ENCODE measurements at places on chromosomes 2 and 18.
A peak's percentile ranks its signal among the peaks of the same experiment; 100 is the strongest.

DNA sequence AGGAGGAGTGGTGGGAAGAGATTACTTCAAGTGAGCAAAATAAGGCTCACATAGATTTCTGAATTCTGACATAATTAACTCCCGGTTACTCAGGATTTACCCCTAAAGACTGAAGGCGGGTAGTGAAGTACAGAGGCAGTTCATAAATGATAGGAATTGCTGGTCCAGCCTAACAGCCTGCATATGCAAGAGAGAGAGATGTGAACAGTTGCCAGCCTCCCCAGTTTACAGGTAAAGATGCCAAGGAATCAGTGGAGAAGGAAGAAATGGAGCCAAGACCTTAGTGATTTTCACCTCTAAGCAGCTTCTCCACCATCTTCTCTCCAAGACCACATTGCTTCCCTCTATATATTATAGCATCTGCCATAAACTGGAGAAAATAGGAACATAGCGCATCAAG, 91.8 kb upstream of the THUMPD2 start:
- DNase-seq = no peak

- DNase-seq = no peak
These were observed 409.2 kb upstream of the HS6ST1 start for GRCh38 chr2:128727914-128728313.

DNA sequence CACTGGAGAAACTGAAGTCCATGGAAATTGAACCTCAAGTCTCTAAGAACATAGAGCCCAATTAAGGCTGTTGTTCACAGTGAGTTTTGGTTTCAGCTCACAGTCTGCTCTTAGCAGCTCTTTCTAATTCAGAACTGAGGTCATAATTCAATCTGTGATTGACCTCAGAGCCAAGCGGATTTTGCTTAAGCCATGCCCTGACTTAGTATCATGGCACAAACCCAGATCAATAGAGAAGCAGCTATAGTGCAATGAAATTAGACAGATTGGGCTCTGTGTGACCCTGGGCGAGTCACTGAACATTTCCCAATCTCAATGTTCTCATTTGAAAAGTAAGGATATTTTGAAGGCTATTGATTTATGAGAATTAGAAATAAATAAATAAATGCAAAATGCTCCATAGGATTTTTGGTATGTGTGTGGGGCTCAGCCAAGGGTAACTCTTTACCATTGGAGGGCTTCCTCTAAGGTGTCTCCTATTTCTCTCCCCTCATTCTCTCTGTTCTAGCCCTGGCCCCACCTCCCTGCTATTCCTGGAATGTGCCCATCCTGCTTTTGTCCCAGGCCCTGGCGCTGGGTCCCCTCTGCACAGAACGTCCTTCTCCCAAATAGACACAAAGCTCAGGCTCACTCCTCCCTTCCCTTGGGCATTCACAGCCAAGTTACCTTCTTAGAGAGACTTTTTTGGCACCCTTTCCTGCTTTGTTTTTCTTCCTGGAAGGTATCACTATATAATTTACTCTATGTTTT, 239.6 kb downstream of the LPIN1 start:
- no peak for DNase-seq

GRCh38 chr2:237616734-237617586, 10.4 kb upstream of the LRRFIP1 start:
- no peak for DNase-seq

DNA sequence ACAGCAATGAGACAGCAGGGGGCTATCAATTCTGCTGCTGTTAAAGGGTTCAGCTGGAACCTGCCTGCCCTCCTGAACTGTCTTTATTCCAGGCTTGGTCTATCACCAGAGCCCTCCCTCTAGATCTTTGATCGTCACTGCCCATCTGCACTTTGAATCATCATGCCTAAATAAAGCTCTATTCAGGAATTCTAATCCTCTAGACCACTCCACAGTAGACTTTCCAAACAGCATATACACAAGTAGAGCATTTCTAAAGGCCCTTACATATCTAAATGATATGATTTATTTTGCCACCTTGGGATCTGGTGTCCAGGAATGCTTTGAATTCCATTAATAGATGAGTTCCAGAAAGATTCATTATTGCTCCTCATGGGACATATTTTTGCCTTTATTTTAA, 542.1 kb upstream of the SYT4 start:
- no peak for DNase-seq

GRCh38 chr2:9407363-9407811, 15.9 kb downstream of the ITGB1BP1 start:
- no peak for DNase-seq

DNA sequence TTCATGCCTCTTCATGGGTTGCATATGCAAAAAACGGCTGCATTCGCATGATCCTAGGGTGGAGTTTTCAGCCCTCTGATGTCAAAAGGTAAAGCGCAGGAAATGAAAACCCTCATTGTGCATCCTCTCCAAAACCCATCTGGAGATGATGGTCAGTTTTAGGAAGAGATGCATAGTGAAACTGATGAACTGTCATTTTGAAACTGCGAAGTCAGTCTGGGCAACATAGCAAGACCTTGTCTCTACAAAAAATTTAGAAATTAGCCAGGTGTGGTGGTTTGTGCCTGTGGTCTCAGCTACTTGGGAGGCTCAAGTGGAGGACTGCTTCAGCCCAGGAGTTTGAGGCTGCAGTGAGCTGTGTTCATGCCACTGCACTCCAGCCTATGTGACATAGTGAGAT, 2.5 kb upstream of the TTLL4 start:
- DNase-seq = no peak

GRCh38 chr18:37476182-37476581, 89.4 kb downstream of the CELF4 start:
- peak; percentile 17 for DNase-seq

GRCh38 chr2:18639756-18640453, 50.5 kb upstream of the NT5C1B start:
- DNase-seq = no peak

- no peak for DNase-seq
These were observed 107.6 kb downstream of the HAUS1 start for GRCh38 chr18:46211816-46212215.

DNA sequence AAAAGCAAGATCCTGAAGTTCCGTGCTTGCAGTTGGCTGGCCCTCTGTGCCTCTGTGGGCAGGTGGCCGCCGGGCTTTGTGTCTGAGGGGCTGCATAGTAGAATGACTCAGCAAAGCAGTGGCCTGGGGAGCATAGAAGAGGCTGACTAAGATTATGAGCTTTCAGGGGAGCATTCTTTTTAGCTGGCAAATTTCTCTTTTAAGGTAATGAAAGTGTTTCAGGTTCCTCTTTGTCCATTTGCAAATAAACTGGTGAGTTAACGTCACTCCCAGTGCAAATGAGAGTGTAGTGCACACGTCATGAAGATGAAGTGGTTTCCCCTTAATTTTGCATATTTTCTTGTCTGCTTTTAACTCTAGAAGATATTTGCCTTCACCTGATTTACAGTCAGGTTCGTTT, 98.6 kb downstream of the BCL2L11 start:
- no peak for DNase-seq

- no peak for DNase-seq
These were observed 486 bp upstream of the GPR39 start for GRCh38 chr2:132415915-132416722.

- DNase-seq = no peak
These were observed 6.3 kb upstream of the NOSTRIN start for GRCh38 chr2:168796090-168796577.

GRCh38 chr2:26526589-26526988, 48.7 kb upstream of the OTOF start:
- DNase-seq = no peak

GRCh38 chr2:147382322-147382948, 462.4 kb upstream of the ACVR2A start:
- DNase-seq = no peak

Measured in nucleus accumbens (tissue), 56 donors.